ENCODE measurements at places on chromosomes 11 and 22. TPM values are rescaled to one million over a fixed set of nuclear protein-coding genes. Genes with fewer than 3 reads are reported as not detected.

The MMP11 gene
- total RNA-seq: 13.6 TPM

The P4HA3 gene
- total RNA-seq: 4.3 TPM

The LSP1 gene
- total RNA-seq: 29.1 TPM

The SLC5A12 gene
- 0.55 TPM for total RNA-seq

The TP53AIP1 gene
- total RNA-seq: 0.82 TPM

The BDNF gene
- total RNA-seq: 5.2 TPM

The TMEM121B gene
- total RNA-seq: 7.1 TPM

The SLC17A6 gene
- 13.5 TPM for total RNA-seq

The GALNT18 gene
- 28.4 TPM for total RNA-seq

The THRSP gene
- 3.8 TPM for total RNA-seq

The NLRP14 gene
- 0.88 TPM for total RNA-seq

The SPDYC gene
- total RNA-seq: not detected

The OR5P2 gene
- total RNA-seq: not detected

The OR2AT4 gene
- not detected for total RNA-seq

The CSNK2A3 gene
- total RNA-seq: 4.7 TPM

Measured in camera-type eye (tissue), 1 donor.